Activated CD4-positive, alpha-beta memory T cell treated with anti-CD3 and anti-CD28 coated beads for 36 hours (primary cell): ENCODE measurements at places on chromosomes 1 and 21.

- no peak for DNase-seq
Observed at GRCh38 chr21:43370888-43371570, 55.9 kb downstream of the SIK1 start.

GRCh38 chr1:24051206-24051945 is 60.6 kb downstream of the MYOM3 start:
- no peak for DNase-seq

GRCh38 chr1:53508991-53509666 is 49.9 kb downstream of the DMRTB1 start:
- DNase-seq, result no peak

- peak; percentile 16 for DNase-seq
Observed at GRCh38 chr1:220271706-220272046, 577 bp downstream of the RAB3GAP2 start.

- no peak for DNase-seq
Observed at GRCh38 chr1:248783367-248783766, 27.8 kb upstream of the LYPD8 start.

DNA sequence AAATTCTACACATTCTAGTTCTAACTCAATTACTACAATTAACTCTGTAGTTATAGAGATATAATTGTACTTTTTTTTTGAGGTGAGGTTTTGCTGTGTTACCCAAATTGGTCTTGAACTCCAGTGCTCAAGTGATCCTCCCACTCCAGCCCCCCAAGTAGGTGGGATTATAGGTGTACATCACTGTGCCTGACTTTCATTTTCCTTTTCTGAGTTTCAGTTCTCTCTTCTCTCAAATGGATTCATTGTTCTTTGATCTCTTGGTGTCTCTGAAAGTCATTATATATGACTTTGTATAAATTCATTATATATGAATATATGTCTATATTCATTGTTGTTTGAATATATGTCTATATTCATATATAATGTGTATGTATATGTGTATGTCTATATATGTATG is 74.0 kb upstream of the GALNT2 start:
- DNase-seq, result no peak

DNA sequence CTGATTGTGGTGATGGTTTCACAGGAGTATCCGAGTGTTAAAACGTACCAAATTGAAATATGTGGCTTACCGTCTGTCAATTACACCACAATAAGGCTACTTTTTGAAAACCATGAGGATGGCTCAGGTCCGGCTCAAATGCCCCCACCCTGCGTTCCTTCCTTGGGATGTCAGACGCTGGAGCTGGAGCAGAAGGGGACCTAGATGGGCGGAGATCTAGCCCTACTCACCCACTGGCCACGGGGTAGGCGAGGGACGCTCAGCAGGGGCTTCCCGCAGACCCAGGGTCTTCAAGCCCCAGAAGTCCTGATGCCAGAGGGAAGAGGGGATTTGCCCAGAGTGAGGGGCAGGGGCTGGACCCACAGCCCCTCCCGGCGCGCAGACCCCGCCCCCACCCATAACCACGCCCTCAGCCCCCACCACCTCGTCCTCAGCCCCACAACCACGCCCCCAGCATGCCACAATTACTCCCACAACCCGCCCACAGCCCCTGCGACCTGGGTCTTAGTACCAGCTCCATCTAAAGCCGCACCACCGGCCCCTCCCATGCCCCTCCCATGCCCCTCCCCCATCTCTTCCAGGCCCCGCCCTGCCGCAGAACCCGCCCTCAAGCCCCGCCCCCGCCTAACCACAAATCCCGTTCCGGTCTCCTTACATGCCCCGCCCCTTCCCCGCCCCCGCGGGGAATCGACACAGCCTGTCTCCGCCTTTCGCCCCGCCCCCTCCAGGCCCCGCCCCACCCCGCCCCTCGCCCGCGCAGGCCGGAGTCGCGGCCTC is at the start of gene LRRC3:
Gene LRRC3, plus strand, starts transcription at position 764 of the 777 bp plus-strand sequence. CDS start 1,135 bp downstream, outside the sequence.
- peak; percentile 91 for DNase-seq

DNA sequence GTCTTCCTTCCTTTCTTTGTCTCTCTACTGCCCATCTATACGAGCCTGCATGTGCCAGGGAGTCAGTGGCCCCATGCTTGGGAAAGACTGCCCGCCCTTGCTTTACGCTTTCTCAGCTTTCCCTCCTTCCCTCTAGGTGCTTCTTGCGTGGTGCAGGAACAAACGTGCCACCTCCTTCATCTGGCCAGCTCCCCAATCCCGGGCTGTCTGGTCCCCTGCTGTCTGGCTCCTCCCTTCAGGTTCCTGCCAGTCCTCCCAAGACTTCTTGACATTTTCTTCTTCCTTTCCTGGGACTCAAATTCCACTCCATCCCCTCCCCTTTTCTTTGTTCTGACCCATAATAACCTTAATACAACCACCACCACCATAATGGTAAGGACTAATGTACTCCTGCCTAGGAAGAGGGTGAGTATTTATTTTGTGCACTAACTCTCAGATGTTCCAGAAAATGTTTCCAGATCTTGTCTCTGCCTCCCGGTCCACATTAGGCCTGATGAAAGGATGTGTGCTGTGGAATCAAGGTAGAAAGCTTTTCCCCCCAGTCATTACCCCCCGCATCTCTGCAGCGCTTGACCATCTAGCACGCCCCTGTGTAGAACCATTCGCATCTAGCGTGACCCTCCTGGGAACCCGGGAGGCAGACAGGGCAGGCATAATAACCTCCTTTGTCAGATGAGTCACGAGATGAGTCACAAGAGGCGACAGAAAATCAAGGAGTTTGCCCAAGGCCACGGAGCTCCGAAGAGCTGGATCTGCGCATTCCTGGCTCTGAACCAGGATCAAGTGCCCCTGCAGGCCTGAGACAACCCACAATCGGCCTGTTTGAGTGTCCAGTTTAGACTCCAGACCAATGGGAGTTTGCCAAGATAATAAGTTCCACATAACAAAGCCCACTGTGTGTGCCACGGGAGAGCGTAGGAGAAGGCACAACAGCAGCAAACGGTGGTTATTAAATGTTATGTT is 60.1 kb upstream of the NEK2 start:
- no peak for DNase-seq

DNA sequence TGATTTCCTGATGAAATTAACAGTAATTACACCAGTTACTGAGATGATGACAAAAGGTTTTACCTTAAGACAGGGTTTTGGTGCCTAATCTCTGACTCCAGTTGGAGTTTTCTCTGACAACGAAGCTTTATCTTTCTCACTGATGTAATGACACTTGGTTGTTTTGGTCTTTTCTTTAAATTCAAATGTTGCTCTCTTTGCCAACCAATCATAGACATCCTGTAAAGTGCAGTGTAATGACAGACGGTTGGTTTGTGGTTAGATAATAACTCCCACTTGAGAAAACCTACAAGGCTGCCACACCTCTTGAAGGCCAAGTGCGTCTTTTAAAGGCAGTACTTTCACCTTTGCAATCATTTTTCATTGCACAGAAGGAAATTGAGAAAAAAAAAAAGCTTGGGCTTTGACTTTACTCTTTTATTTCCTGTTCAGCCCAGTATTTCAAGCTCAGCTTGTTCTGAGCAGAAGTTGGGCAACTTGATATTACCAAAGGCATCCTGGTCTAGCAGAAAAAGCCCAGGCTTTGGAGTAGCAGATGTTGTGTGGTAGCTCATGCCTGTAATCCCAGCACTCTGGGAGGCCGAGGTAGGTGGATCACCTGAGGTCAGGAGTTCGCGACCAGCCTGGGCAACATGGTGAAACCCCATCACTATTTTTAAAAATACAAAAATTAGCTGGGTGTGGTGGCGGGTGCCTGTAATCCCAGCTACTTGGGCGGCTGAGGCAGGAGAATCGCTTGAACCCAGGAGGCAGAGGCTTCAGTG is 14.9 kb downstream of the PDIK1L start:
- peak; percentile 57 for DNase-seq

DNA sequence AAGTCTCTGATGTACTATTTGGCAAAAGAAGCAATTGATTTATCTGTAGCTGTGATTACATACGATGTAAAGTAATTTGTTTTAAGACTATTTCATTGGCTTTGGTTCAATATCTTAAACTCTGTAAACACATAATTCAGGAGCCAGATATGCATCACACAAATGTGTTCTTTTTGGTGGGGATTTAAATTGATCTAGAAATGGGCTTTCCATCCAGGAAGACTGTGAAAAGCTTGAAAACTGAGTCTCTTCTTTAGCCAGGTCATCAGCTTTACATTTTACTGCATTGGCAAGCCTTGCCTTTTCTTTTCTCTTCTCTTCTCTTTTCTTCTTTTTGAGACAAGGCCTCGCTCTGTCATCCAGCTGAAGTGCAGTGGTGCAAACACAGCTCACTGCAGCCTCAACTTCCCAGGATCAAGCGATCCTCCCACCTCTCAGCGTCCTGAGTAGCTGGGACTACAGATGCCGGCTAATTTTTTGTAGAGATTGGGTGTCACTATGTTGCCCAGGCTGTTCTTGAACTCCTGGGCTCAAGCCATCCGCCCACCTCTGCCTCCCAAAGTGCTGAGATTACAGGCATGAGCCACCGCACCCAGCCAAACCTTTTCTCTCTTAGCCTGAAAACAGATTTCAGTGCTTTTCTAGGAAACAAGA is 1.4 kb downstream of the RCAN3 start:
- DNase-seq, result peak; percentile 60

DNA sequence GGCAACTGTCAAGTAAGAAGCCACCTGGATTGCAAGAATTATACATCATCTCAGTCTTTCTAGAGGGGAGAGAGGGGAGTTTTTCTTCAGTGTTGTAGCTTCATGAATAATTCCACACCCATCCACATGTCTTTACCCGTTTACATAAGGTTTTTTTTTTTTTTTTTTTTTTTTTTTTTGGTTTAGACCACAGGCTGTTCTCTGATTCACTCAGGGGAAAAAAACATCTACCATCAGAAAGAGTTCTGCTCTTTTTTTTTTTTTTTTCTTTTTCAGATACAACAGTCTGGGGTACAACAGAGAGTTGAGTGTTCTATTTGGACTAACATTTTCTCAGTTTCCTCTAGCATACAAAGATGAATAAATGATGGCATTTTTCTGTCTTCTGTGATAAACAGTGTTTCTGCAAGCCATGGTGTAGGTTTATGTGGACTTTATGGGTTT is 4.9 kb upstream of the KIF14 start:
- DNase-seq, result no peak

- DNase-seq, result no peak
Observed at GRCh38 chr21:45573452-45574035, 31.3 kb upstream of the SLC19A1 start.

- DNase-seq, result peak; percentile 32
Observed at GRCh38 chr1:15803380-15803779, 4.1 kb downstream of the UQCRHL start.

DNA sequence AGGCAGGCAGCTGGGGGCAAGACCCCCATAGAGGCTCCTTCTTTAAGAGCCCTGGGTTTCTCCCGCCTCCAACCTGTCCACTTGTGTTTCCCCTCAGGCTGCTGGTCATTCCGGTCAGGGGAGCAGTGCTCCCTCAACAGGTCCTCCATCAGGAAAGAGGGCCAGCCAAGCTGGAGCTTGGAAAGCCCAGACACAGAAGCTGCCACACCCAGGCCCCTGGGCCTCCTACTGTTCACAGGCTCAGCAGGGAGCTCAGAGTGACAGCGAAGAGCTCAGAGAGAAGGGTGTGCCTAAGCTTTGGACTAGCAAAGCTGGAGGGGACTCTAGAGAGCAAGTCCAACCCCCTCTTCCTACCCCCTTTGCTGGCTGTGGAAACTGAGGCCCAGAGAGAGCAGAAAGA is 10.3 kb upstream of the CDCP2 start:
- DNase-seq, result no peak

GRCh38 chr1:25718732-25719131 is 81.3 kb upstream of the SELENON start:
- no peak for DNase-seq

GRCh38 chr1:165524639-165525285 is 19.0 kb upstream of the LRRC52 start:
- DNase-seq, result no peak

- no peak for DNase-seq
Observed at GRCh38 chr1:84021822-84022221, 22.9 kb upstream of the TTLL7 start.

- DNase-seq, result no peak
Observed at GRCh38 chr1:62826901-62827300, 43.0 kb downstream of the ATG4C start.

- DNase-seq, result no peak
Observed at GRCh38 chr1:2192031-2192995, 2.3 kb downstream of the FAAP20 start.

- no peak for DNase-seq
Observed at GRCh38 chr1:147753081-147753480, 7.3 kb downstream of the GJA5 start.

- no peak for DNase-seq
Observed at GRCh38 chr1:222167896-222168295, 380.0 kb downstream of the HHIPL2 start.

DNA sequence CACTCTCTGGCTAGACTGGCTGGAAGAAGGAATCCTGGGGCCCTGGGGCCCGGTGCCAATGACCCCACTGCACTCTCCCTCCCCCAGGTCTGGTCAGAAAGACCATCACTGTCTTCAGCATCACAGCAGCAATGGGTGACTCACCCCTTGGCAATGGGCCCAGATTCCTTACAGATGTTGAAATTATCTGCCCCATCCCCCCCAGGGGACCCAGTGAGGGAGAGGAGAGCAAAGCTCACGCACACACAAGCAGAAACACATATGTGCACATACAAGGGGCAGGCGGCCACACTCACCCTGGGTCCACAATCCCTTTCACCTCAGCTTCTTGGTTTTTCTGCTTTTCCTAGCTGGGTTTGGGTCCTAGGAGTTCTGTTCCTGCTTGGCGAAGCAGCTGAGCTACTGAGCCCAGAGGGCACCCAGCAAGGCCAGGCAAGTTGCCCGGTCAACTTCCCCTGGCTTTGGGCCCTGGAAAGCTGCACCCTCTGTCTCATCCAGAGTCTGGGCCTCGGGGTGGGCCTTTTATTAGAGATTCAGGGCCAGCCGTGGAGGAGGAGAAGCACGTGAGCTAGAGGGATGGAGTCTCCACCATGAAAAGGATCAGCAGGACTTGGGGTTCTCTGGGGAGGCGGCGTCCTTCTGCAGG is 2.6 kb downstream of the COL16A1 start:
- DNase-seq, result peak; percentile 55

GRCh38 chr1:87141556-87141955 is 187.1 kb upstream of the LMO4 start:
- DNase-seq, result no peak

- no peak for DNase-seq
Observed at GRCh38 chr1:19562847-19563246, 77.5 kb upstream of the CAPZB start.
